Right lung (tissue), 10 donors: ENCODE measurements at places on chromosomes 1 and 21. TPM values are rescaled to one million over a fixed set of nuclear protein-coding genes. Genes with fewer than 3 reads are reported as not detected.

Gene CLCNKB
- 5.4 TPM for polyA plus RNA-seq

Gene KCNJ9
- 0.06 TPM for polyA plus RNA-seq

Gene TNN
- polyA plus RNA-seq: 2.1 TPM

Gene EDARADD
- 4.8 TPM for polyA plus RNA-seq

Gene OXCT2
- polyA plus RNA-seq: 0.16 TPM

Gene AIRE
- 0.12 TPM for polyA plus RNA-seq

Gene SLAMF9
- not detected for polyA plus RNA-seq

Gene WNT4
- 4.5 TPM for polyA plus RNA-seq

GRCh38 chr1:33435096-33435820 lies 4.4 kb upstream of the PHC2 start:
- DNase-seq: no peak

DNA sequence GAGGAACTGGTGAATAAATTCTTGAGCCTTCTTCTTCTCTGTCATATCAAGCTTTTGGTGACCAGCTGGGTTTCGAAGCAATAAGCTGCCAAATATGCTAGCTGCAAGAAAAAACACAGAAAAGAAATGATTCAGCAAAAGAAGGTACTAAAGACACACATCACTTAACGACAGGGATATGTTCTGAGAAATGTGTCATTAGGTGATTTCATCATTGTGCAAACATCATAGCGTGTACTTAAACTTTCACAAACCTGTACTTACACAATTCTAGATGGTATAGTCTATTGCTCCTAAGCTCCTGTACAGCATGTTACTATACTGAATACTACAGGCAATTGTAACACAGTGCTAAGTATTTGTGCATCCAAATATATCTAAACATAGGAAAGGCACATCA lies 2.9 kb upstream of the MTF1 start:
- DNase-seq: no peak

DNA sequence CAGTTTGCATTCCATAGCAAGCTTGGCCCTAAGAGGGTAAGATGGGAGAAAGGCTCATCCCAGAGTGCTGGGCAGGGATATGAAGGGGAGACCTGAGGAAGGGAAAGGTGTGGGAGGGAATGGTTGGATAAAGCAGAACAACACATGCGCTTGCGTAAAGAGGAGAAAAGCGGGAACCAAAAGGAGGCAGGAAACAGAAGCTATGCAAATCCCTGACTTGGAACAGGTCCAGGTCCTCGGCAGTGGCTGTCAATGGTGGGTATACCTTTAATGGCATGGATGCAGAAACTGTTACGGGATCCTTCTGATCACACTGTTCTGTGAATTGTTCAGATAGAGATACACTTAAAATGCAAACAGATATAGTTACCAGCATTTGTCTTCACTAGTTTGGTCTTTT lies 455.6 kb downstream of the SIPA1L2 start:
- no peak for DNase-seq

GRCh38 chr1:245898581-245898980 lies 608.5 kb downstream of the SMYD3 start:
- no peak for DNase-seq

DNA sequence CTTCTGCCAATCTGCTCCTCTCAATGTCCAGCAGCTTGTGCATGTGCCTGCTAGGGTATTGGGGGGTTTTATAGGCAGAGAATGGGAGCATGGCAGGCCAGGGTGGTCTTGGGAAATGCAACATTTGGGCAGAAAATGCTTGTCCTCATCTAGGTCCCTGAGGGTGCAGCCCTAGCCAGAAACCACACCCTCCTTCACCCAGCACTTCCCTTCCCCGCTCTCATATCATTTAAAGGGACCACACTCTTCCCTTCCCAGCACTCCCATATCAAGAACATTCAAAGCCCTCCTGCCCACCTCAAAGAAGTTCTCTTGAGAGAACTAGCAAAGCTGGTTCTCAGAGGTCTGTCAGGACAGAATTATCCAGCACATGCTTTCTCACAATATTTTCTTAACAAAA lies 62.1 kb downstream of the HSD3B1 start:
- no peak for DNase-seq

- DNase-seq: no peak
These were observed 171.6 kb downstream of the TRIM33 start for GRCh38 chr1:114339379-114339778.

- DNase-seq: no peak
These were observed 206.3 kb upstream of the B3GALT2 start for GRCh38 chr1:193392686-193393085.

DNA sequence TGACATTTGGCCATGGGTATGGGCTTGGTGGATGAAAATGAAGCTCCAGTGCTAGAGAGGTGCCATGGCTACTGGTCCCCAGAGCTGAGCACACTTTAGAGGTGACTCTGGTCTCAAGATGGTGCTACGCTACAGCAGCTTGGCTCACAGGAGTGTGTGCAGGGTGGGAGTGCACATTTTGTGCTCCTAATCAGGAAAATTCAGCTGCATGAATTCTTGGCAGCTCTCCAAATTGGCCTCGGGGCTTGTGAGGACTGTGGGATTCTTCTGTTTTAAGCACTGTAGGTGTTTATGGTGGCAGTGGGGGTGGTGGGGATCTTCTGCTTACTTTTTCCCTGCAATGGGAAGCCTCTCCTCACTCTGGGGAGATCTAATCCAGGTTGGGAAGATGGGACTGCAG lies 17.3 kb upstream of the TIPRL start:
- no peak for DNase-seq

DNA sequence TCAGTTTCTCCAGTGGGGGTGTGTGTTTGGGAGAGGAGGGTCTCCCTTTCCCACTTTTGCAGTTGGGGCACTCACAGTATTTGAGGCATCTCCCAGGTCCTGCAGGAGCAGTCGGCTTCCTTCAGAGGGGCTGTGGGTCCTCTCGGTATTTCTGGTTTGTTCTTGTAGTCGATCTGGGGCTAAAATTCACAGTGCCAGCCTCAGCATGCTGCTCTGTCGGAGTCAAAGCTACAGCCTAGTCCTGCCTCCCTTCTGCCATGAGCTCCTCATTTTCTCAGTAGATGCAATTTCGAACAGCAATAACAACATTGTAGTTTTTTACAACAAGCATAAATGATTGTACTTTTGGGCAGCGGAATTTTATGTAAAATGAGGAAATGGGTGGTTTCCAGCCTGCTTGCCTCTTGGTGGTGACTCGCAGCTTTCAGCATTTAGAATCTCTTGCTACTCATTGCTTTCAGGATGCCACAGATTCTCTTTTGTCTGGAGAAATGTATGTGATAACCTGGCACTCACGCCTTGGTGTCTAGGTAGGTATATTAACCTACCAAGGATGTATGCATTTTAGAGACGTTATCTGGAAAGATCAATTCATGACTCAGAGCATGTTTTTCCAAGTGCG lies 82.4 kb upstream of the C21orf91 start:
- no peak for DNase-seq

DNA sequence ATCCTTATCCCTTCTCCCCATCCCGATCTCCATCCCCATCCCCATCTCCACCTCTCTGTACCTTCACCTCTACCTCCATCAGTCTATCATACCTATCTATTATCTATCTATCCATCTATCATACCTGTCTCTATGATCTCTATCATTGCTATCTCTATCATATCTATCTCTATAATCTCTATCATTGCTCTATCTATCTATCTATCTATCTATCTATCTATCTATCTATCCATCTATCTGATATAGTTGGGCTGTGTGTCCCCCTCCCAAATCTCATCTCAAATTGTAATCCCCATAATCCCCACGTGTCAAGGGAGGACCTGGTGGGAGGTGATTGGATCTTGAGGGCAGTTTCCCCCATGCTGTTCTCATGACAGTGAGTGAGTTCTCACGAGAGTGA lies 97.9 kb upstream of the PAXBP1 start:
- no peak for DNase-seq

- DNase-seq: no peak
These were observed 78.4 kb downstream of the SPATA46 start for GRCh38 chr1:162298266-162298665.

GRCh38 chr1:147843486-147843885 lies 59.1 kb upstream of the GJA8 start:
- no peak for DNase-seq

DNA sequence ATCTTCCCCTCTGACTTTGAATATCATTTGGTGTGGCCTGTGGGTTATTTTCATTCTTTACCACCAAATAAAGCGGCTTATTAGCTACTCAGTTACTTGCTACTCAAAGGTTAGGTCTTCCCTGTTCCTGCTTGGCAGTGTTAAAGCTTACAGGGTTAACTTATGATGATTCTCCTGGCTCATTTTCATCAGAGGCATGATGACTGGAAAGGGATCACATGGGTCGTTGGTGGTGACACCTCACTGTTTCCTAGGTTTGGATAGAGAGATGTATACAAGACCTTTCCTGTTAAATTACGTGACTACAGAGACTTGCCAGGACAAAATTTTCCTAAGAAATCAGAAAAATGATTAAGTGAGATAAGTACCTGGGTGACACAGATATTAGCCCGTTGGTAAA lies 27.4 kb downstream of the MRPS6 start:
- no peak for DNase-seq

GRCh38 chr1:30551603-30552002 lies 171.8 kb downstream of the MATN1 start:
- no peak for DNase-seq

DNA sequence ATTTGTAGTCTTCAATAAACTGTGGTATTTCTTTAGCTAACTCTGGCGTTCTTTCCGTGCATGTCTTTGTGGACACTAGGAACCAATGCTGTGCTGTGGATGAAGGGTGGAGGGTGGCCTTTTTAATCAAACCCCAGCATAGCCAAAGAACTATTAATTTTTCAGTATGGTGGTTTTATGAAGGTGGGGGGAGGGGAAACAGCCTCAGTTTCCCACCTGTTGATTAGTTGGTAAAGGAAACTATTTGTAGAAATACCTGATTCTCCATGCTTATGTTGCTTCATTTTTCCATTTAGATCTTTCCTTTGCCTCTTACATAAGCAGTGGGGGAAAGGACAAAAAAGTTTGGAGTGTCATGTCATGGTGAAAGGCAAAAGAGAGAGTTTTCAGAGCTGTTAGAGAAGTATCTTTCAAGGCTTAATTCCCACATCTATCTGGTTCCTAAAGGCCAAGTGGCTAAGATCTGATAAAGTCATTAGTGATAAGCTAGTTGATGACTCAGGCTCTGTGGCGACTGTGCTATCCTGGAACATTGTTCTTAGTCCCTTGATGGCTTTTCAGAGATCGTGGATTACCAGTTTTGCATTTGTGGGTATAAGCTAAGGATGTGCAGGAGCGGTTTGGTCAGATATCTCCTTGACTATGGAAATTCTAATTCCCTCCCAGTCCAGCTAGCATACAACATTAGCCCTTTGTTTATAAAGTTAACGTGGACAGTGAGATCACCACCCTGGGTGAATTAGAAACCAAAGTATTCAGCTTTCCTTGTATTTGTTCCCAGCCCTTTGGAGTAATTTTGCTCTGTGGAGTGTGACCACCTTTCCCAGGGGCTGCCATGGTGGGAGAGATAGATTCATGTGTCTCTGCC lies 8.7 kb upstream of the HAX1 start:
- DNase-seq: no peak

DNA sequence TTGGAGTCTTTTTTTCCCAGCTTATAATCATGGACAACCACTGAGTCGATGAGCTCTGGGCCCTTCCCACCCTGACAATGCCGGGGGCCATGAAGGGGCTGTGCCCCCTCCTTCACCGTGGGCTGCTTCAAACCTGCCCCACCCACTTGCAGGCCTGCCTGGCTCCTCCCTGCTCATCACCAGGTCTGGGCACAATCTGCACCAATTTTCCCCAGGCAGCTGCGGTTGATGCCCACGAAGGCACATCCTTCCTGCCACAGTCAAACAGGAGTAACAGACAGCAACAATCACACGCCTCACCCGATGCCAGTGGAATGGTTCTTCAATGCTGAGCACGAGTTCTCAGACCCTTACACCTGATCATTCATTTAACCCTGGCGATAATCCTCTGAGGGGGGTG lies 18.9 kb downstream of the PGLYRP3 start:
- no peak for DNase-seq
